ENCODE measurements at places on chromosomes 1 and 21.
A peak's percentile ranks its signal among the peaks of the same experiment; 100 is the strongest.

GRCh38 chr1:3132660-3133059, 63.7 kb downstream of the PRDM16 start:
- no peak for DNase-seq

DNA sequence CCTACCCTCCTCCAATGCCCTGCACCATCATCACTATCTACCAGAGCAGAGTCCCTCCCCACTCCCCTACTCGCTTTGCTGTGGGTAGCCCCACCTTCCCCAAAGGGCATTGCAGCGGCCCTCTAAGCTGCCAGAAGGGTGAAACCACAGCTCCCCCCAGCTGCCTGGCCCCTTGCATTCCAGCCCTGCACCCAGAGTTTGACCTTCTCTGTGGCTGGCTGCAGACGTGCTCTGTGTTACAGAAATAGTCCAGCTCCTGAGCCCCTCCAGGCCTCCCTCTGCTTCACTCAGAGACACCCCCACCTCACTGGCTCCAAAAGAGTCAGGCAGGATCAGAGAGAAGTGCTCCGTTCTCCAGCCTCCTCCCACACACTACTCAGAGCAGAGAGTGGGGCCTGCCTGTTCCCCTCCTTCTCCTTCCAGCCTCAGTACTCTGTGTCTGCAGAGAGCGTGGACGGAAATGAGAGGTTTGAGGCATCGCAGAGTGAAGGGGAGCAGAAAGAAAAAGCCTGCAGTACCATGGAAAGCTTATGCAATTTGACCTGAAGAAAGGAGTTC, 63.2 kb downstream of the PLEKHA6 start:
- peak; percentile 51 for DNase-seq

- no peak for DNase-seq
Observed at GRCh38 chr1:114517348-114517747, 6.3 kb upstream of the TRIM33 start.

GRCh38 chr21:14308234-14308633, 74.7 kb downstream of the HSPA13 start:
- no peak for DNase-seq

- no peak for DNase-seq
Observed at GRCh38 chr21:42499444-42500112, 3.6 kb upstream of the RSPH1 start.

DNA sequence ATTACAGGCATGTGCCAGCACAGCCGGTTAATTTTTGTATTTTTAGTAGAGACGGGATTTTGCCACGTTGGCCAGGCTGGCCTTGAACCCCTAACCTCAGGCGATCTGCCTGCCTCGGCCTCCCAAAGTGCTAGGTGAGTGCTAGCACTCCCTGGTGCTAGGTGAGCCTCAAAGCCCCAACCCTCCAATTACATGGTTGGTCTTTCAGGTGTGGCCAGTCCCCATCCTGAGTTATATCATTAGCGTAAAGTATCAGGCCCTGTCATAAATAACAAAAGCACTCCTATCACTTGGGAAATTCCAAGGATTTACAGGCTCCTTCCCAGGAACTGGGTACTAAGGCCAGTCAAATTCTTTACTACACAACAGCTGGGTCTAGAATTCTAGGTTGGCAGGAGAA, 138.0 kb downstream of the PIK3R3 start:
- DNase-seq = no peak

GRCh38 chr1:22957066-22957465, 15.6 kb downstream of the LACTBL1 start:
- no peak for DNase-seq

DNA sequence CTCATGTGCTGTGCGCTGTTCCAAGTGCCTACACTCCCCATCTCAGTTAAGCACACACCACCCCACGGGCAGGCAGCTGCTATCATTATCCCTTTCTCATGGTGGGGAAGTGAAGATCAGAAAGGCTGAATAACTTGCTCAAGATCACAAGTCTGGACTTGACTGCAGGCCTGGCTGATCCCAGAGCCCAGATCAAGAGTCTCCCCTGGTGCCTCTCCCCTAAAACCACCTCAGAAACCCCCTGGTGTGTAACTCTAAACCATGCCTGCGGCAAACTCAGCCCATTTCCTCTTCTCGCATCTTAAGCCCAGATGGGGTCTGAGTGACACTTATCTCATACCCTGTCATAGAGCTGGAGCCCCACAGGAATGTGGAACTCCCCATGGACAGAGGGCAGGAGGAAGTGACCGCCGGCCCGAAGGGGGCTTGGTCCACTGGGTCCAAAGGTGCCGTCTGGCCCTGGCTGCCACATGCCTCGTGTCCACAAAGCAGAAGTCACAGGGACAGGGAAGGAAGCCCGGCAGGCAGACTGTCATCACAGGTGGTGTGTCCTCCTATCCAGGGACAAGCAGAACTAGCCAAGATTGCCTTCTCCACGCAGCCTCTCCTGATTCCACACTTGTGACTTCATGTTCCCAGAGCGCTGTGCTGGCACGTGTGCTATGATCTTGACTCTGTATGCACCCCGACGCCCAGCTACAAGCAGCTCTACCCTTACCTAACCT, 92.1 kb downstream of the SYF2 start:
- no peak for DNase-seq

DNA sequence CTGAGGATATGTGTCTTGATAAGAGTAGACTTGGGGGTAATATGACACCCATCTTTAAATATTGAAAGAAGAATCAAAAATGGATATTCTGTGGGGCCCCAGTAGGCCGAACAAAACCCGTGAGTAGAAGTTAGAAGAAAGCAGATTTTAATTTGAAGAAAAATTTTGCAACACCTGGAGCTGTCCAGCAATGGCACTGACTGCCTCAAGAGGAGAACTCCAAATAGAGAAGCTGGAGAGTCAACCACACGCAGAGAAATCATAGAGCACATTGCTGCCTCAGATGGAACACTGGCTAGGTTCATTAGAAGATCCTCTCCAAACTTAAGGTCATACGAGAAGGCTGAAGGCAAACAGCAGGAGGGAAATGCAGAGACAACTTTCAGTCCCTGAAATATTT, 6.8 kb downstream of the NHLH1 start:
- no peak for DNase-seq

DNA sequence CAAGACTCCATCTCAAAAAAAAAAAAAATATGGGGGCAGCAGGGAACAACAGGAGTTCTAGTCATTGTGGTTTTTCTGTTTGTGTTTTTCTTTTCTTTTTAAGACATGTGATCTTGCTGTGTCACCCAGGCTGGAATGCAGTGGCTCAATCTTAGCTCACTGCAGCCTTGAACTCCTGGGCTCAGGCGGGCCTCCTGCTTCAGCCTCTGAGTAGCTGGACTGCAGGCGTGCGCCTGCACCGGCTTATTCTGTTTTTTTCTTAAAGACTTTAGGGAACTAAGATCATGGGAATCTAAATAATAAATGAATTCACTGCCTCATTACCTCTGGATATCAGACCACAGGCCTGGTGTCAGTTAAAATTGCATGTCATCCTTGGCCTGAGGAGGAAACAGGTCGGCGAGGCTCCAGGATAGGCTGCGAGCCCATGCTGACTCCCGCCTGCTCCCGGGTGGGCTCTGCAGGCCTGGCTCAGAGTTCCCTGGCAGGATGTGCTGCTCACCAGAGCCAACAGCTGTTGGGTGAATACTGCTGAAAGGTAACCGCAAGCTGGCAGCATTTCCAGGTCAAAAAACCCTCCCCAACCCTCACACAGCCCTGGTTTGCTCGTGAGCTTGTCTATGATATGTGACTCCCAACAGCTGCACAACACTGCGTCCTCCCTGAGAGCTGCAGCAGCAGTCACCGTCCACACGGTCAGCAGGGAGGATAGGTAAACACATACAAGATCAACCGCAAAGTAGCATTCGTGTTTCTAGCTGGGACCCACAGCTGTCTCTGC, 58.1 kb downstream of the SCCPDH start:
- DNase-seq = peak; percentile 48

- no peak for DNase-seq
Observed at GRCh38 chr1:169110236-169110635, 3.7 kb downstream of the ATP1B1 start.

DNA sequence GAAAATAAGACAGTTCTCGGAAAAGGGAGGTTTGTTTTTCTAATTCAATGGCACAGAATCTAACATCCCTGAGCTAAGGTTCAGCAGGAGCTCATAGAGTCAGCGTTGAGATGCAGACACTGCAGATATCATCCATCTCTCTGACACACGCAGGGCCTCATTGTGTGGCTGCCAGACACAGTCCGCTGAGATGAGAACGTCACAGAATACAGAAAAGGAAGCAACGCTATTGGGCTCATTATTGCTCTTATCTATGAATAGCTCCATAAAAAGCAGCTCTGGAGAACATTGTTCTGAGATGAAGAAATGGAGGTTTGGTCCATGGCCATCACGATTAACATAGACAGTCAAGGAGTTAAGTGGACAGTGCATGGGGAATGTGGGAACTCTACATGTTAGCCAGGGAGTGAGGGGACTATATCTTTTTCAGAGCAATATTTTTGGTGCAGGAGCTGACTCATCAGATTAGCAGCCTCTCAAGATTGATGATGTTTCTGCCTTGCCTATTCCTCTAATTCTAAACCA, 771.6 kb upstream of the CXADR start:
- no peak for DNase-seq

- no peak for DNase-seq
Observed at GRCh38 chr1:179251675-179252074, 22.2 kb upstream of the ABL2 start.

DNA sequence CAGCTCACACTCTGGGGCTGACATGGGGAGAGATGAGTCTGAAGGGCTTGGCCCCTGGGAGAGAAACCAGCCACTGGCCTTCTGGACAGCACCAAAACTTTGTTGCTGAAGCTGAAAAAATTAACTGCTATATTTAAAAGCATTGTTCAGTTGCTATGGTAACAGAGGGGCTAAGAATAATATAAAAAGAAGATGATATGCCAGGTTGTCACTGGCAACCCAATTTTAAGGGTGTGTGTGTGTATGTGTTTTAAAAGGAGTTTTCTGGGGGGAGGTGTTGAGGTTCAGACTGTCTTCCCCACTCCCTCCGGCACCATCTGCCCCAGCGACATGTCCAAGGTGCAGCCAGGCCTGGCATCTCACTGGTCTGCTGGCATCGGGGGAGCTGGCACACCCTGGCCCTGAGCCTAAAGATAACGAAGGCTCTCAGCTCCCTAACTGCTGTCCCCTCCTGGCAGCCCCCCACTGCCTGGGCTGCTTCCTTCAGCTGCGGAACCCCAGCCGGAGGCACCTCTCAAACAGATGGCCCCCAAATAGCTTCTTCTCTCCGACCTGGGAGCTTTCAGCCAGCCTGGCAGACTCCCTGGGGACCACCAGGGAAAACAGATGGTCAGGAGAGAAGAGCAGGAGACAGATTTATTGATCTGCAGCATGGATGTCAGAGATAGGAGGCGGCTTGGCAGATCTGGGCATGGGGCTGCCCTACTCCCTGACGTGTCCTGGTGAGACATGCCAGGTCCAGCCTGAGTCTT, 203.9 kb downstream of the HIVEP3 start:
- DNase-seq = no peak

DNA sequence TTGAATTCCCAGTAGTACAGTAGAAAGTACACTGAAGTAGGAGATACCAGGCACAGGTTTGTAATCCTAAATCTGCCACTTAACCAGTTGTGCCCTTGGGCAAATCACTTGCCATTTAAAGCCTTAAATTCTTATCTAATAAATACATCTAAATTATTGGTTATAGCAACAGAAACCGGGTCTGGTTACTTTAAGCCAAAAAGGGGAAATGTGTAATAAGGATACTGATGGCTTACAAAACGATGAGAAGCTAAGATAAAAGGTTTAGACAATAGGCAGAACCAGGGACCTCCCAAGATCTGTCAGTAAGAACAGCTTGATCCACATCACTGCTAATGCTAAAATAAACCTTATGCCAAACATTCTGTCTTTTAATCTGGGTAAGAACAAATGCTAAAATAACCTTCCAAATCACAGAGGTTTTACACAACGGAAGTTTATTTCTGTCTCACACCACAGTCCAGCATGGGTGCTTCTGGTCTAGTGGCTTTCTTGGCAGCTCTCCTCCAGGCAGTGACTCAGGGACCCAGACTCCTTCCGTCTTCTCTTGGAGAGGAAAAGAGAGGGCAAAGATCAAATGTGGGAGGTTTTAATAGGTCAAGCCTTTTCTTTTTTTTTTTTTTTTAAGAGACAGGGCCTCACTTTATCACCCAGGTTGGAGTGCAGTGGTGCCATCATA, 16.5 kb upstream of the ZMYM1 start:
- no peak for DNase-seq

DNA sequence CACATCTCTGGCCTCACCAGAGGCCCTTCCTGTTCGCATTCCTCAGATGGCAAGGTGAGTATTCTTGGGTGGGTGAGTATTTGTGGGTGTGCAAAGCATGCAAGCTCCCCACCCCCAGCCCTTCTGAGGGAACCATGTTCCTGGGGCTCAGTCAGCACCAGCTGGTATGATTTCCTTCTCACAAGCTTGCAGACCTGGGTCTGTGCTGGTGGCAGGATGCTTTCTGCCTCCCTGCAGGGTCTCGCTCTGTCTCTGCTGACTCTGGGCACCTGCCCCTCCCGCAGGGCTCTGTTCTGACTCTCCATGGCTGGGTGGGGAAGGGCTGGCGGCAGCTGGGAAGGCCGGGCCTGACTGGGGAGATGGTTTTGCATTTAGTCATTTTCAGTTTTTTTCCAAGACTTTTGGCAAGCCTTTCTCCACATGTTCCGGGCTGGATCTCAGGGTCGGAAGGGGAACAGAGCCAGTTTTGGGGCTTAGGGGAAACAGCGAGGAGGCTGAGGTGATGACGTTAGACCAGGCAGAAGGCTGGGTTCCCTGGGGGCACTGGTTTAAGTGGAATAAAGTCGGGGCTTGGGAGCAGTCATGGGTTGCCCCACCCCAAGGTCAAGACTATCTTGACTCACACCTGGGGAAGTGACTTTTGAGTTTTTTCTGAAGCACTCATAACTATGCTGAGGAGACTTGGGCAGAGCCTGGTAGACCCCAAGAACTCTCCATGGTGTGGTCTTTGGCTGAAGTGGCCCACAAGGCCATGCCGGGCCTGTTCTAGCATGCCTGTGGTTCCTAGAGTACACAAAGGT, 6.2 kb downstream of the RASSF5 start:
- DNase-seq = peak; percentile 85

DNA sequence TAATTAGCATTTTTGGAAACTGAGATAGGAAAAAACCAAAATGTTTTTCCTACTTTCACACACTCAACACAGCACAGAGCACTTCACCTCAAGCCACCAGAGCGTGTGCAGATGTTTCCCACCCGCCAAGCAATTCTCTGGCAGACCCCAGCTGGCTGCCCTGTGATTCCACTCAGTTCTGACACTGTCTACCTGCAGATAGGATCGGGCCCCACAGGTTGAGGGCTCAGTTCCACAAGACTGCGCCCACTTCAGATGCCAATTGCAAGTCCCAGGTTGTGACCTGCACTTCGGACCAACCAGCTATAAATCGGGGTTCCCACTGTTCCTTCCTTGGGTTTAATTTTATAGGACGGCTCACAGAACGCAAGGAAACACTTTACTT, 9.9 kb downstream of the KIAA1614 start:
- DNase-seq = no peak

Measured in fibroblast of skin of left biceps (primary cell).